ENCODE measurements at places on chromosomes 11 and 22.

DNA sequence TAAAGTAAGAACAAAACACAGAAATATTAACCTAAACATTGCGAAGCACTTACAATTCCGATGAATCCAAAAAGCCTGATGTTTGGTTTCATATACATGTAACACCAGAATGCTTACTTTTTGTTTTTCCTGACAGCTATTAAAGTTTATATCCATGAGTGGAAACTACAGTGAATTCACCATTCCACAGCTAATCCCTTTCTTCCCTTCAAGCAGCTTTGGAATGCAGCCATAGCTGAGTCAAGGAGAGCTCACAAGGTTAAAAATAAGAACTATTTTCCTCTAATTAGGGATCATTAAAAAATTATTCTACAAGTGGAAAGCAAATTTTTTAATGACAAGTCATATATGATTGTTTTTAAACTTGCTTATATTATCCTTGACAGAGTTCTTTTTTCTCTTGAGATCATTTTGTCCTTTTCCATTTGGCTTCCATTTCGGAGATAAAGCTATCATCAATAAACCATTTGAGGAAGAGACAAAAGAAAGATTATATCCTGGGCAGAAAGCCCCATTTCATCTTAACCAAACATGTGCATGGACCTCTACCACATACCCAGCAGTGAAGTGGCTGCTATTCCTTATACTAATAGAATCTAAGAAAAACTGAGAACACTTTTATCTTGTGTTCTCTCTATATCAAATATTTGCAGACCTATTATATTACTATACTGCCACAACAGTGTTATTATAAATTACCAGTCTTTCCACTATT, 19.7 kb upstream of the FIBIN start:
- DNase-seq, result no peak

DNA sequence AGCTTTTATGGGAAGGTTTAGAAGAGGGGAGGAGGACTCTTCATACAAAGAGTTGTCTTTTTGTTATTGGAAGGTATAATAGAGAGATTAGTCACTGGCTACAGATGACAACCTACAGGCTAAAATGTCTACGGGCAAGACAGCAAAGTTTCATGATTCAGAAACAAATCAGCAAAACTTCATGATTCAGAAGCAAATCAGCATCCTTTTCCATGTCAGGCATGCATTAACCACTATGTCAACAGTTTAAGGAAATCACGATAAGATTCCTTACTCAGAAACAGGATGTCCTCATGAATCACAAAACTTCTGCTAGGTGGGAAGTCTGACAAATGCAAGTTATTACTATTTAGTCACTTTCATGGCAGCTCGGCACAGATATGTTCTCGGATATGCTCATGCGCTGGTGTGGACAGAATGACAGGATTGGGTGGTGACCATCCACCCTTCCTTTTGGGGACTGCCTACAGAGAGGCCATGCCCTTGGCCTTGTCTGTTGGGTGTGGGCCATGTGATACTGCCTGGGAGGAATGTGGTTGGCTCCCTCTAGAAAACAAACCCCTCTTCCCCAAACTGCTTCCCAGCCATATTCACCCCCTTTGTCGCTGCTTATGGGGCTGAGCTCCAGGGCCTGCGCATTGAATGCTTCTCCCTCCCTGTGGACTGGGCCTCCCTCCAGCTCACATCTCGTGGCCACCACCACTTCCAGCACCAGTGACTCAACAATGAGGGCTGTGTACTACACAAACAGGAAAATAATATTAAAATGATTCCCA, 10.1 kb downstream of the C11orf91 start:
- no peak for DNase-seq

- no peak for DNase-seq
Observed at GRCh38 chr11:122159173-122159721, 43.2 kb upstream of the BLID start.

DNA sequence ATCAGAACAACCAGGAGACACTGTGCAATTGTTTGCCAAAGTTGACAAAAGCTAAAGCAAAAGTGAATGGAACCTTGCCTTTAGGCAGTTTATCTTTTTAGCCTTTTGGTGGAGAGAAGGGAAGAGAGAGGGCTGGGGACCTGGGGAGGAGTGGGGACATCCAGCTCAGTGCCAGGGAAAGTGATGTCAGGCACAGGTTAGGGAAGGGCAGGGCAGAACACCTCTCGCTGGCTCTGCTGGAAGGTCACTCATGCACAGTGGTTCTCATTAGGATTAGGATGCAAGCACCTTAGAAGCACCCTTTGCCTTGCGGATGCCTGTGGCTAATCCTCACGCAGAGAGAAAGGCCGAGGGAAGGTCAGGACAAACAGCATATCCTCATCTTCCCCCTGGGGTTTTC, 14.3 kb upstream of the LINC01488 start:
- DNase-seq, result no peak

DNA sequence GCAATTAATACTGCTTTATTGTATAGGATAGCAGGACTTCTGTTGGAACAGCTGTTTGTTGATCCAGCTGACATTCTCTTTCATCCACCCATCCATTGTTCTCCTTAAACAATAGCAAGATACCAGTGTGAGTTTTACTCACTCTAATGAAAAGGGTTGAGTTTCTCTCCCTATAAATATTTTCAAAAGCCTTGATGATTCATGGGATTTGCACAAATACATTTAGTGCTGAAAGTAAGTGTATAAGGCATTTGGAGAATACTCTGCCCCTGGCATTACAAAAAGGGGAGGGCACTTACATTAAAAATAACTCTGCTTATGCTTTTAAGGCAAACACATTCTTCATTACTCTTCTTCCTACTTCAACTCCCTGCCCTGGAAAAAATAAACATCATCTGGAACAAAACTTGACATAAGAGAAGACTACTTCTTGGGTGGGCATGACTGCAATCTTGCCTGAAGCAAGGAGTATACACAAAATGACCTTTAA, 634.9 kb downstream of the METTL15 start:
- no peak for DNase-seq

GRCh38 chr22:20577045-20577444, 69.6 kb downstream of the MED15 start:
- DNase-seq, result no peak

- no peak for DNase-seq
Observed at GRCh38 chr11:45382133-45382878, 96.2 kb upstream of the SYT13 start.

DNA sequence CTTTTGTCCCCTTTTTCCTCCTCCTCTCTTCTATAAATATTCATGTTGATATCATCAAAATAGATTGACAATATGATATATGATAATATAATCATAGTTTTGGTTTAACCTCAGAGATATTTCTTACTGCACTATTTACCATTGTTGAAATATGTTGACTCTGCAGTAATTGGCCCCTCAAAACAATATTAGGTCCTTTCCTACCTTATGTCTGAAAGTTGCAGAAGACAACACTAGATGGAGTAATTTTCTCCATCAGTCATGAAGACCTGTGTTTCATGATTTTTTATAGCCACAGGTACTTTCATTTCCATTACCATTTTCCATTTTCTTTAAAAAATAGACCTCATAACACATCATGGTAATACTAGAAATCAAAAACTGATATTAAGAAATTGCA, 284.4 kb downstream of the LUZP2 start:
- DNase-seq, result no peak

DNA sequence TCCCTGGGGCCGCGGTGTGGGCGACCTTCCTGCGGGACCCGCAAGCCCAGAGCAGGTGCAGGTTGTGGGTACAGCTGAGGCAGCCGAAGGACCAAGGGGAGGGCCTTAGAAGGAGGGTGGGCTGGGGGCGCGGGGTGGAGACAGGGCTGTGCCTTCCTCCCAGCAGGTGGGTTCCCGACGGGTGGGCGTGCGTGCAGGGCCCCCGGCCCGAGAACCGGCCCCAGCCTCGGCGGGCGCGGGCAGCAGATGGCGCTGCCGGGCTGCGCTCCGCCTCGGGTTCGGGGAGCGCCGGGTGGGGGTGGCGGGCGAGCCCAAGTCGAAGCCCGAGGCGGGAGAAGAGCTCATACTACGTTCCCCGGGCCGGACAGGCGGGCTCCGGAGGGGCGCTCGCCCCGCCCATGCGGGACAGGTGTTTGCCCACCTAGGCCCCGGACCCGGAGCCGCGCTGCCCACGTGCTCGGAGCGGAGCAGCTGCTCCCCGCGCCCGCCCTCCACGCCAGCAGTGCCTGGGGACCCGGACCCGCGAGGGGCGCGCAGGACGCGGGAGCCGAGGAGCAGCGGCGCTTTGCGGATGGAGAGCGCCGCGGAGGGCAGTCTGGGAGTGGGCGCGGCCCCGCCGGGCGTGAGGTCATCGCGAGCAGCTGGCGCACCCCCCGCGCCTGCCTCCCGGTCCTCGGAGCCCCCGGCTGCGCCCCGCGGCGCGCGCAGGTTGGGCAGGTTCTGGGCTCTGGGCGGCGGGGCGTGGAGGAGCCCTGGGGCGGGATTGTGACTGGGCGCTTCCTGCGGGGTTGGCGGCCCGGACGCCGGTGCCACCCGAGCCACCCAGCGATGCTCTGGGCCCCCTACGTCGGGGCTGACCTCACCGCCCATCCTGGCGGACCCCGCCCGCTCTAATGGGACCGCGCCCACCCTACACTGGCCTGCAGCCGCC, 25.3 kb downstream of the DUSP8 start:
- no peak for DNase-seq

DNA sequence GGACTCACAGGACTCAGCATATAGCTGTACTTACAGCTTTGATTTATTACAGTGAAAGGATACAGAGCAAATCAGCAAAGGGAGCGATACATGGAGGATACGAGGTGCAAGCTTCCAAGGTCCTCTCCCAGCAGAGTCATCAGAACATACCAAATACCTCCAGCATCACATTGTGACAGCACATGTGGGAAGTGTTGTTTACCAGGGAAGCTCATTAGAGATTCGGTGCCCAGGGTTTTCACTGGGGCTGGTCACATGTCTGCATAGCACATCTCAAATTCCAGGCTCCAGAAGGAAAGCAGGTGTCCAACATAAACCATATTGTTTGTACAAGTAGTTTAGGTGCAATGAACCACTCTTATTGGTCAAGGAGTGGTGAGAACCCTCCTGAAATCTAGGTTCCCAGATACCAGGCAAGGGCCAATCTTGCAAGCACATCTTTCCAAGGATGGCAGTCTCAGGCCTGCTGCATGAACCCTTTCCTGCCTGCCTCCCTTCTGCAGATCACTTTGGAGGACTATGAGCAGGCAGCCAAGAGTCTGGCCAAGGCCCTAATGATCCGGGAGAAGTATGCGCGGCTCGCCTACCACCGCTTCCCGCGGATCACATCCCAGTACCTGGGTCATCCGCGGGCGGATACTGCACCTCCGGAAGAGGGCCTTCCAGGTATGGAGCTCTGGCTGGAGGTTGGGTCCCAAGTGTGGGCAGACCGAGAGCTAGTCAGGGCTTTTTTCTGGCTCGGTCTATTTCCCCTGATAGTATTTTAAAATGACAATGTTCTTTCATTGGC, 26.7 kb downstream of the AMPD3 start:
- DNase-seq, result no peak

GRCh38 chr11:103317118-103317517, 207.9 kb downstream of the DYNC2H1 start:
- DNase-seq, result no peak

DNA sequence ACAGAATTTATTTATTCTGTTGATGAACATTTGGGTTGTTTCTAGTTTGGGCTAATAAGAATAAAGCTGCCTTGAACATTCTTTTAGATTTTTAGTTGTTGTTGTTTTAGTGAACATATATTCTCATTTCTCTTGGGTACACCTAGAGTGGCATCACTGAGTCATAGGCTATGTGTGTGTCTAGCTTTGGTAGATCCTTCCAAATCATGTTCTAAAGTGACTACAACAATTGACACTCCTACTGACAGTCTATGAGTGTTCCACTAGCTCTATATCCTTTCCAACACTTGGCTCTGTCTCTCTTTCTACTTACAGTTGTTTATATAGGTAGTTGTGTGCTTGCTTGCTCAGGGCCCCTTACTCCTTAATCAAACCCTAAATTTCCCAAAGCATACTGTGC, 346.0 kb upstream of the NCAM1 start:
- no peak for DNase-seq

DNA sequence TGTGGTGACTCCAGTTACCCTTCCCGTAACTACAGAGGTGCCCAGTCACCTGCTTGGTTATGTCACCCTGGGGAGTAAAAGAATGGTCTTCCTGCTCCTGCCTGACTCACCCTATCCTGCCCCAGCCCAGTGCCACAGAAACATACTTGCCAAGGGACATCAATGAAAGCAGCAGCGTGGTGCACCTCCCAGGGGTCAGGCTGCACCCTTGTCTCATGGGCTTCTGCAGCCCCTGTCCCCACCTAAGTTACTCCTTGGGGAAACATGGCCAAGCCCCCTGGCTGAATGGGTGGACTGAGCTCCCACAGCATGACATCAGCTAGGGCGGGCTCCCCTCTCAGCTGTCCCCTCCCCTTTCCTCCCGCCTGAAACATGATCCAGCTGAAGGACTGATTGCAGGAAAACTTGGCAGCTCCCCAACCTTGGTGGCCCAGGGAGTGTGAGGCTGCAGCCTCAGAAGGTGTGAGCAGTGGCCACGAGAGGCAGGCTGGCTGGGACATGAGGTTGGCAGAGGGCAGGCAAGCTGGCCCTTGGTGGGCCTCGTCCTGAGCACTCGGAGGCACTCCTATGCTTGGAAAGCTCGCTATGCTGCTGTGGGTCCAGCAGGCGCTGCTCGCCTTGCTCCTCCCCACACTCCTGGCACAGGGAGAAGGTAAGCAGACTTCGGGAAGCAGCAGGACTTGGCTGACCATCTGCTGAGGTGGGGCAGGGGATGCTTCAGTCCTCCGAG, at the start of gene HTR3A:
TSS of gene HTR3A (plus strand) at position 368 of the 730 bp plus-strand sequence. CDS start at position 586, 218 bp downstream.
- no peak for DNase-seq

DNA sequence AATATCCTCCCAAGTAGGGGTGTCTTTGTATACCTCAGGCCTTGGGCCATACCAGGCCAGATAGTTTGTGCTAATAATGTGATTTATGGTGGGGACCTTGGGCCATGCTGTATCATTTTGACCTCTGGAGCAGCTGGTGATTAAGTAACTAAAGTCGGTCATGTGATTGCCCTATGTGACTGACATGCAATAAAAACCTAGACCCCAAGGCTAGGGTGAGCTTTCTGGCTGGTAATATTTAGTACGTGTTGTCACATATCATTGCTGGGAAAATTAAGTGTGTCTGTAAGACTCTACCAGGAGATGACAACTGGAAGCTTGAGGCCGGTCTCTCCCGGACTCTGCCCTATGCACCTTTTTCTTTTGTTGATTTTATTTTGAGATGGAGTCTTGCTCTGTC, 12.6 kb upstream of the TFIP11 start:
- no peak for DNase-seq

DNA sequence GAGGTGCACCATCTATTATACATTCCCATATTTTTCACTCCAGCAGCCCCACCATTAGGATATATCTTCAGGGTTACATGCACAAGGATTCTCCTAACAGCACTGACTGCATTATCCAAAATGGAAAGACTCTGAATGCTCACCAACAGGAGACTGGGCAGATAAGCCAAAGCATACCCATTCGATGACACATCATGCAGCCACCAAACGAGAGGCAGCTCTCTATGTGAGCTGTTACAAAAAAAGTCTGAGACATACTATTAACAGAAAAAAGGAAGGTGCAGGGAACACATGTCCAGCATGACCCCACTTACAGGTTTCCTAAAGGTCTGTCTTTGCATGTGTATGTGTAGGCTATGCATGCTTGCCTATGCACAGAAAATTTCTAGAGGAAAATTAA, 12.4 kb upstream of the SERPIND1 start:
- no peak for DNase-seq

GRCh38 chr11:47270331-47271271, 668 bp downstream of the MADD start:
- DNase-seq, result no peak

GRCh38 chr22:33000342-33001280, 57.6 kb downstream of the SYN3 start:
- DNase-seq, result no peak
